ENCODE measurements at places on chromosomes 6 and 20.

- DNase-seq: peak; percentile 90
Measured at GRCh38 chr6:164322533-164322932, 908.0 kb downstream of the QKI start.

- peak; percentile 83 for DNase-seq
Measured at GRCh38 chr6:149934249-149935156, 7.3 kb upstream of the ULBP2 start.

DNA sequence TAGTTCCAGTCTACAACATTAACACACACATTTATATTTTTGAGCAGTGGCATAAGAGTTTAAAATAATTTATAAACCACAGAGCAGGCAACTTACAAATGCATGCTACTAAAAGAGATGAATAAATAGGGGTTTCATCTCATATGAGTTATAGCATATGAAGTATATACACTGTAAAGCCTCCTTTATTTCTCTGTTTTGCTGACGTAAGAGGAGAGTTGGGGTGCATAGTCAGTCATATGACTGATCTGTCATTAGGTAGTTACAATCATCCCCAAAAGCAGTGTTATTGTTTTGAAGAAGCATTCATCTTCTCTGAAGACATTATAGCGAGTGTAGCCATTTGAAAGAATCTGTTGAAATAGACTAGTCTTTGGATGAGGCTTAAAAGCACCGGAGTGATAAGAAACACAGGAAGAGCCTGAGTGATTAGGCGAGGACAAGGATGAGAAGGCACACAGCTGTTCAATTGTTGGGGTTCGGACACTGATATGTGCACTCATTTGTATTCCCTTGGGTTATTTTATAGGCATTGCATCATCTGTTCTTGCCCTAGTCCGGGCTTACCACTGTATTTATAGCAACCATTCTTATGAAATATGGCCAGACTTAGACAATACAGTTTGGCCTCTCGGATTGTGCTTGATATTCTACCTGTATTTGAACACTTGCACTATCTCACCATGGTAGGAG, 325.7 kb downstream of the SAMD5 start:
- DNase-seq: no peak

GRCh38 chr6:159125951-159126352, 43.2 kb upstream of the FNDC1 start:
- DNase-seq: no peak

- DNase-seq: peak; percentile 67
Measured at GRCh38 chr6:139758209-139758611, 383.8 kb upstream of the CITED2 start.

GRCh38 chr6:89002523-89002922, 39.1 kb upstream of the RNGTT start:
- DNase-seq: no peak

GRCh38 chr6:111185954-111186353, 98.7 kb downstream of the SLC16A10 start:
- no peak for DNase-seq

DNA sequence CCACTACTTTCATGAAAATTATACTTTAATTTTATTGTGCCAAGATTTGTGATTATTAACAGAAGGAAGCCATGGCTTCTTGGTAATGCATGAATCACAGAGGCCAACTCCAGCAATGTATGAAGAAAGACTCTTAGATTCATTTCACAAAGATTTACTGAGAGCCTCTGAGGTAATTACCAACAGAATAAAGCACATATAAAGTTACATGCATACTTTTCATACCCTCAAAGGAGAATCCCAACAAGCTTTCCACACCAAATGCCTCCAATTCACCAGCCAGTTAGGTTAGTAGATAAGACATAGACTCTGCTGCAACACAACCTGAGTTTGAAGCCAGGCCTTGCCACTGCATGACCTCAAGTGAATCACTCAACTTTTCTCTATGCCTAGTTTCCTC, 41.9 kb downstream of the HBS1L start:
- peak; percentile 66 for DNase-seq

- no peak for DNase-seq
Measured at GRCh38 chr6:42155293-42155692, 12.9 kb upstream of the C6orf132 start.

GRCh38 chr6:38420207-38420606, 219.5 kb downstream of the BTBD9 start:
- no peak for DNase-seq

DNA sequence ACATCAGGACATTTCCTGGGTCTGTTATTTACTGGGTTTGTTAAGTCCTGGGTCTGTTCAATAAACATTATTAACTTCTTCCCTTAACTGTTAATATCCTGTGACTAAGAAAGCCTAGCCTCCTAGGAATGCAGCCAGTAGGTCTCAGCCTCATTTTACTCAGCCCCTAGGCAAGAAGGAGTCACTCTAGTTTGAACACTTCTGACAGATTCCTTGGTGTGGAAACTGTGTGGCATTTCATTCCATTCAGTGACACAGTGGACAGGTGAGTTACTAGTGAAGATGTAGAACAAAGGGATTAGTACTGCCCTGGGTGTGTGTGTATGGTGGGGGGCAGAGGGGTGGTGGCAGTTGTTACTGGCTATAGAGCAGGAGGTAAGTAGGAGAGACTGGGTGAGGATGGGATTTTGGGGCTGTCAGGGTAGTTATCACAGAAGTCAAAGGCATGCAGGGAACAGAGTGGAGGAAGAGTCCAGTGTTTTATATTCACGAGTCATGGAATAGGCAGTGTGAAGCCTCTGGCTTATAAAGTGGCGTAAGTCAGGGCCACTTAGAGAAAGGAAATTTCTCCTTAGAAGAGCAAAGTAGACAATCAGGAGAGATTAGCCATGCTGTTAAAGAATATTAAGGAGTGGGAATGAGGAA, 28.4 kb downstream of the RNF182 start:
- DNase-seq: no peak

- peak; percentile 62 for DNase-seq
Measured at GRCh38 chr20:50982363-50982762, 23.7 kb downstream of the MOCS3 start.

DNA sequence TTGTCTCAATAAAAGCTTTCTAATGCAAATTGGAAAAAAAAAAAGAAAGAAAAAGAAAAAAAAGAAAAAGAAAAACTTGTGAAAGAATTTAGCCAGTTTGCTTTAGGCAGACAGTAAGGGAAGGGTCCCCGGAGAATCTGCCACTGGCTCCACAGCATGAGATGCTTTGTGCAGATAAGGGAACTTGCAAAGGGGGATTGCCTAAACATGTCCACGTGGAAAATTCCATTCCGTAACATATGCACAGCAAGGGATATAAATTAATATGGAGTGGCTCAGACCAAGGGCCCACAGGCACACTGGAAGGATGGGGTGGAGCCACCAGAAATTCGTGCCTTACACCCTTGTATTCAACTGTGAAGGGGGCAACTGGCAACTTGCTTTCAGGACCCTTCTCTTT, 45.4 kb downstream of the MKKS start:
- no peak for DNase-seq

DNA sequence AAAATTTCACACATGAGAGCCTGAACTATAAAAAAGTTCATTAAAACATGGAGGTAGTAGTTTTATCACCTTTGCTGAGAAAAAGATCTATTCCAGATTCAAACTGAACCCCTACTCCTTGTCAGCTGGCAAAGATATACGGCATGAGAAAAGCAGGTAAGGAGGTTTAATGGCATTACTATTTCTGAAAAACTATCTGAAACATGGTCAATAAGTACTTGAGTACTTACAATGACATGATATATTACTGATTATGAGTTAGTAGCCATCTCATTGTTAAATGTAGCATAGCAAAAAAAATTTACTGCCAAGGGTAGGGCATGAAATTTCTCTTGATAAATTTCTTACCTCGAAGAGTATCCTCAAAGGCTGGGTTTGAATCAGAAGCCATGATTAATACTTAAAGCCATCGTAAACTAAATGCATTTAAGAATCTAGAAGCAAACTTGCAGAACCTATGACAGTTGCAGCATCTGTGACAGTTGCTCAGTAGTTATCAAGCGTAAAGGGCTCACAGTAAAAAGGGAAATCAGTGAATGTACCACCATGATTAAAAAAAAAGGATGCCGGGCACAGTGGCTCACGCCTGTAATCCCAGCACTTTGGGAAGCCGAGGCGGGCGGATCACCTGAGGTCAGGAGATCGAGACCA, 8.7 kb downstream of the SLC17A5 start:
- DNase-seq: no peak

GRCh38 chr6:35585658-35586057, 73.0 kb upstream of the TULP1 start:
- DNase-seq: no peak

DNA sequence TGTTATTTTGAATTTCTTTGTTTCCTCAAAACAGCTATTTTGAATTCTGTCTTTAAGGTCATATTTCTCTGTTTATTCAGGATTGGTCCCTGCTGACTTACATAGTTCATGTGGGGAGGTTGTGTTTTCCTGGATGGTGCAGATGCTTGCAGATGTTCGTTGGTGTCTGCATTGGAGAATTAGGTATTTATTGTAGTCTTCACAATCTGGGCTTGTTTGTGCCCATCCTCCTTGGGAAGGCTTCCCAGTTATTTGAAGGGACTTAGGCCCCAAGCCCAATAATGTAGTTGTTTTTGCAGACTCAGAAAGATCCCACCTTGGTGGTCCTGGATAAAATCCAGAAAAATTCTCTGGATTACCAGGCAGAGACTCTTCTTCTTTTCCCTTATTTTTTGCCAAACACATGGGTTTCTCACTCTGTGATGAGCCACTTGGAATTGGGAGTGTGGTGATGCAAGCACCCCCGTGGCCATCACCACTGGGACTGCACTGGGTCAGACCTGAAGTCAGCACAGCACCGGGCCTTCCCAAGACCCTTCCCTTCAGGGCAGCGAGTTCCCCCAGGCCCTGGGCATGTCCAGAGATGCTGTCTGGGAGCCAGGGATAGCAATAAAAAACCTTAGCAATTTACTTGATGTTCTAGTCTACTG, 81.6 kb upstream of the EZR start:
- DNase-seq: no peak

- no peak for DNase-seq
Measured at GRCh38 chr6:166767230-166767629, 140.2 kb upstream of the RPS6KA2 start.

DNA sequence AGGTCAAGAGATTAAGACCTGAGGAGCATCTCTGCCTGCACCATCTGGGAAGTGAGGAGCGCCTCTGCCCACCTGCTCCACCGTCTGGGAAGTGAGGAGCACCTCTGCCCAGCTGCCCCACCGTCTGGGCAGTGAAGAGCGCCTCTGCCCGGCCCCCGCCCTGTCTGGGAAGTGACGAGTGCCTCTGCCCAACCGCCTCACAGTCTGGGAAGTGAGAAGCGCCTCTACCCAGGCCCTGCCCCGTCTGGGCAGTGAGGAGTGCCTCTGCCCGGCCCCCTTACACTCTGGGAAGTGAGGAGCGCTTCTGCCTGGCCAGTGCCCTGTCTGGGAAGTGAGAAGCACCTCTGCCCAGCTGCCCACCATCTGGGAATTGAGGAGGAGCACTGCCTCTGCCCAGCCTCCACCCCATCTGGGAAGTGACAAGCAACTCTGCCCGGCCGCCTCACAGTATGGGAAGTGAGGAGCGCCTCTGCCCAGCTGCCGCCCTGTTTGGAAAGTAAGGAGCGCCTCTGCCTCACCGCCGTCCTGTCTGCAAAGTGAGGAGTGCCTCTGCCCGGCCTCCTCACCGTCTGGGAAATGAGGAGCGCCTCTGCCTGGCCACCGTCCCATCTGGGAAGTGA, 270.4 kb upstream of the NRSN1 start:
- no peak for DNase-seq

- no peak for DNase-seq
Measured at GRCh38 chr6:4781426-4781825, 5.2 kb downstream of the CDYL start.

DNA sequence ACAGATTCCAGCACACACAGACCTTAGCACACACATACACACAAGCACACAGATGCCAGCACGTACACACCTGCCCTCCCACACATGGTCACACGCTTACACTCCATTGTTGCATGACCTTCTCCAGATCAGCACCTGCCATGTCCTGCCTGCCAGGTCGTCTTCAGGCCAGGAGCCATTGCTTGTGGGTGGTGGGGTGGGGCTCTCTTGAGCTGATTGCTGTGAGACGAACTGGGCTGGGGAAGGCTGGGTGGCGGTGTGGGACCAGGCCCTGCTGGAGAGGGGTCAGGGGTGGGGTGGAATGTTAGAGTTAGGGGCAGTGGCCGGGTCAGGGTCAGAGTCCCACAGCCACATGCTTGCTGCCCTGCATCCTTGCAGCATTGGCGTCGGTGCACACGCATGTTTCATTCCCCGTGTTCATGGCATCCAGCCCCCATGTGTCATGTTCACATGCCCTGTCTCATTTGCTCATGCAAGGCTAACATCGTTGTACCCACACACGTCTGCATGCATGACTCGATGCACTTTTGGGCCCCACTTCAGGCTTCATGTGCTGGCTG, 6.5 kb upstream of the NPBWR2 start:
- DNase-seq: no peak

GRCh38 chr20:44123251-44123650, 63.7 kb downstream of the JPH2 start:
- DNase-seq: no peak

GRCh38 chr6:47473791-47474346, 3.7 kb upstream of the CD2AP start:
- DNase-seq: no peak

DNA sequence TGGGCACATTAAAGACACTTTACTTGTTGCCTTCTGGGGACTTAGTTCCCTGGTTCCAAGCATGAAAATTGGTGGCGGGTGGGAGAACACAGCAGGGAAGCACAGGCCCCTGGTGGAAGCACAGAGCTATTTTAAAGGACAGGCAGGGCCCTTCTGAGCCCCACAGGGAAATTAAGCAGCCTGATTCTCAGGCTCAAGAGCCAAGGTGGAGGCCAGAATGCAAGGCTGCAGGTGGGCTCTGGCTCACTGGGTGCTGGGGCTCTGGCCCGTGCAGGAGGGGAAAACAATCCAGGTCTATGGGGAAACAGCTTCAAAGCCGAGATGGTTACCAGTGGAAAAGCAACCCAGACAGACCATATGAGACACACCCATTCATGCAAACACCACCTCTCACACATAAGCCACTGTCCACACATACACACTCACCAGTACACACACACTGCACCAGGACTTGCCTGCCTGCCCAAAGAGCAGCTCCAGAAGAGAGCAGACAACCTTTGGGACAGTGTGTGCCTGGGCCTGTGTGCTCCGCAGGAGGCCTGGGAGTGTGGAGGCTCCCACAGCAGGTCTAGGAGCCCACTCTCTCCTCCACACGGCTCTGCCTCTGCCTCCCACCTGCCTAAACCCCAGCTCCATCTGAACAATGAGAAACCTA, 30.6 kb downstream of the TFEB start:
- no peak for DNase-seq

DNA sequence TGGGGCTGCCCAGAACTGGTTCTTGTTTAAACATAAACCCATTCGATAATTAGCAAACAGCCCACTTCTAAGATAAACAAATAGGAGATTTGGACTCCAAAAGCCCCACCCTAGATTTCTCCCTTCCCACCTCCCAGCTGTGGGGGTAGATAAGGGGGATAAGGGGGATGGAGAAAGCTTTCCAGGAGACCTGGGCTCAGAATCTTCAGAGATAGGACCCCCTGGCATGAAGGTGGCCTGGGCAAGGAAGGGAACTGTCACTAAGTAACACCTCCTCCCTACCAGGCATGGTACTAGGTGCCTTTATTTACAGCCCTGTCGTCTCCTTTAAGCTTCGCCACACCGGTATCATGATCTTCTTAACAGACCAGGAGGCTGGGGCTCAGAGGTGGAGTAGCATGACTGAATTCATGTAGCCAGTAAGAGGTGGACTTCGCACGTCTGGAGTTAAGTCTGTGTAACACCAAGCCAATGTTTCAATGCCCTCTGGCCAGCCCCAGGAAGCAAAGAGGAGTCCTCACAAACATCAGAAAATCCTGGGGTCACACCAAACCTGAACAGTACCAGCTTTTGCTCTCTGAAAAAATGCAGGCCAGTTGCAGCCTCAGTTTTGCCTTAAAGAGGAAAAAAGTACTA, 4.6 kb downstream of the SDC4 start:
- DNase-seq: no peak

GRCh38 chr20:9280666-9281065, 211.8 kb downstream of the PLCB4 start:
- DNase-seq: no peak
